Fibroblast of the aortic adventitia (primary cell): ENCODE measurements at places on chromosomes 3 and 15.

DNA sequence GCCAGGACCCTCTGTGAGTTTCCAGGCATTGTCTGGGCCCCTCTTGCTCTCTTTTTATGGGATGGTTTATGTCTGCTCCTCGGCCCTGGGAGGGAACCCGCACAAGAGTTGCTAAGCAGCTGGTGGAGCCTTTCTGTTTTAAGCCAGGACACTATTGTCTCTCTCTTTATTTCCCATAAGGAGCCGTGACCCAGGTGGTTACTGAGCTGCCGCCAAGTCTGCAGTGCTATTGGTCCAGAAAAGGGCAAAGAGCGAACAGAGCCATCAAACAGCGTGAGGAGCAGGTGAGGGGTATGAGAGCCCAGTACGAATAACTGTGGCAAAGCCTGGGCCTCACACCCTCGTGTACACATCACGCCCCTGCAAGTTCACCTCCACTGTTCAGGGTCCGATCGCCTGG lies 280.2 kb downstream of the SHQ1 start:
- no peak for DNase-seq

- DNase-seq, result no peak
Observed at GRCh38 chr3:4495294-4496086, 2.3 kb downstream of the ITPR1 start.

- DNase-seq, result no peak
Observed at GRCh38 chr15:95916568-95916967, 413.9 kb upstream of the NR2F2 start.

GRCh38 chr15:41695750-41696436 lies 35.7 kb downstream of the MGA start:
- peak; percentile 21 for DNase-seq

DNA sequence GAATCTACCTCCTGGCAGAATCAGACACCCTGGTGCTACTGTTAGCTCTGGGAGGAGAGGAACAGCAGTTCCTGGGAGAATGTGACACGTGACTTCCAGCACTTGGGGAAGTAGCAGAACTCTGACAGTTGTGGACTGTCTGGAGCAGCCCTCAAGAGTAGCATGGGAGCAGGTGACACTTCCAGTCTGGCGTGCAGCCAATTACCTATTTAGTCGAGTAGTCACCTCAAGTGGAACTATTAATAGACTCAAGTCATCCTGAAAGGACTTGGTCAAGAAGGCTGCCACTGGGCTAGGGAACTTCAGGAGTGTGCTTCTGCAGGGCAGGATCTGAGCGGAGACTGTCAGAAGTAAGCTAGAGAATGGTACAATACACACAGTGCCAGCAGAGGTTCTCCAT lies 62.3 kb downstream of the MTHFS start:
- no peak for DNase-seq

GRCh38 chr3:49902511-49903345 lies 945 bp downstream of the MST1R start:
- no peak for DNase-seq

GRCh38 chr3:11155341-11156025 lies 1.2 kb downstream of the HRH1 start:
- DNase-seq, result peak; percentile 86

- no peak for DNase-seq
Observed at GRCh38 chr15:39799552-39800011, 16.9 kb upstream of the FSIP1 start.

GRCh38 chr3:61789861-61790260 lies 228.5 kb downstream of the PTPRG start:
- no peak for DNase-seq

- no peak for DNase-seq
Observed at GRCh38 chr15:71733122-71733521, 77.2 kb upstream of the NR2E3 start.

DNA sequence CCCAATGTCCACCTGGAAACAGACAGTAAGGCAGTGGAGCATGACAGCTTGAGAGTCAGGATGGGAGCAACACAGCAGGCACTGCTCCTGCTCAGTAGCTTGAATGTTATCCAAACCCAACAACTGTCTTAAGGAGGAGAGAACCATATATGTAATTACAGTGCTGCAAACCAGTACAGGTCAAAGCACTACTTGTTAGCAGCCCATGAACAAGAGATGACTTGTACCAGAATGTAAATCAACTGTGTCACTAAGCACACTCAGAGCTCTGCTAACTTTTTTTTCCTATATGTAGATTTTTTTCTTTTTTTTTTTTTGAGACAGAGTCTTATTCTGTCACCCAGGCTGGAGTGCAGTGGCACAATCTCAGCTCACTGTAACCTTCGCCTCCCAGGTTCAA lies 87.1 kb downstream of the ANO10 start:
- no peak for DNase-seq

GRCh38 chr3:19945969-19946831 lies 697 bp upstream of the RAB5A start:
- DNase-seq, result no peak

DNA sequence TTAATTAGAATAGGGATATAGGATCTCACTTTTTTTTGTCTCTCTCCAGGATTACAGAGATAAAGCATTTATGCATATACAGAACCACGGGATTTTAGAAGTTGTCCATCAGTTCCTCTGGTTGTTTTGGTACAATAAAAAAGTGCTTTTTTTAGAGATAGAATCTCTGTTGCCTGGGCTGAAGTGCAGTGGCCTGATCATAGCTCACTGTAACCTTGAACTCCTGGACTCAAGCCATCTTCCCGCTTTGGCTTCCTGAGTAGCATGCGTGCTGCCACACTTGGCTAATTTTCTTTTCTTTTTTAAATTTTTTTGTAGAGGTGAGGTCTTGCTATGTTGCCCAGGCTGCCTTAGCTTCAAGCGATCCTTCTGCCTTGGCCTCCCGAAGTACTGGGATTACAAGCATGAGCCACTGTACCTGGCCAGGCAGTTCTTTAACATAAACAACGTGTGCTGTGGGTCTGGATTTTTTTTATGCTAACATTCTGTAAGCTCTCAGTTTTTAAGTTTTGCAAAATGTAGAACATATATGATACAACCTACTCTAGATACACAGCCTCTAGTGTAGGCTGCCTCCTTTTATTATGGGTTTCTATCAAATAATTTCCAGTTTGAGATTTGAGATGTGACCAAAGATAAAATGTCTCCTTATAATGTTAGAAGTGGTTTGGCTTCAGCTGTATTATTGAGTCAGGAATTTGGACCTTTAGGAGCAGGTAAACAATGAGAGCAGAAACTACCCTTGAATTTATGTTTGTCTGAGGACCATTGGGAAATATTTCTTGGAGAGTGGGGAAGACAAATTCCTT lies 57.4 kb upstream of the ULK4 start:
- no peak for DNase-seq

GRCh38 chr3:30639937-30640336 lies 33.5 kb downstream of the TGFBR2 start:
- no peak for DNase-seq

- peak; percentile 79 for DNase-seq
Observed at GRCh38 chr15:74010929-74011540, 16.5 kb downstream of the PML start.

DNA sequence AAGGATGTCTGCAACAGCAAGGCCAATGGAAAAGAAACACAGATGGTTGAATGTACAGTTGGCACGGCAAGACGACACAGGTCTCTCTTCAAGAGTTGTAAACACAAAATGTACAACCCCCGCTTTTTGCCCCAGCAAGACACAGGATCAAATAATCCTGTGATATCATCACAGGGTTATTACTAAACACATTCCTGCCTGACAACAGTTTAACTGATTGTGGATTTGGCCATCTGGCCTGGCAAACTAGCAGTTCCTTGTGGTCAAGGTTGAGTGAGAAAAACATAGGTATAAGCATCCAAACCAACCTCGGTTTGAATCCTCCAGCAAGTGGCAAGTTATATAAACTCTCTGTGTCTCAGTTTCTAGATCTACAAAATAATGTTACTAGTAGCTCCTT lies 23.4 kb downstream of the PARP16 start:
- peak; percentile 18 for DNase-seq

- DNase-seq, result no peak
Observed at GRCh38 chr3:79245284-79246138, 522.3 kb downstream of the ROBO1 start.

DNA sequence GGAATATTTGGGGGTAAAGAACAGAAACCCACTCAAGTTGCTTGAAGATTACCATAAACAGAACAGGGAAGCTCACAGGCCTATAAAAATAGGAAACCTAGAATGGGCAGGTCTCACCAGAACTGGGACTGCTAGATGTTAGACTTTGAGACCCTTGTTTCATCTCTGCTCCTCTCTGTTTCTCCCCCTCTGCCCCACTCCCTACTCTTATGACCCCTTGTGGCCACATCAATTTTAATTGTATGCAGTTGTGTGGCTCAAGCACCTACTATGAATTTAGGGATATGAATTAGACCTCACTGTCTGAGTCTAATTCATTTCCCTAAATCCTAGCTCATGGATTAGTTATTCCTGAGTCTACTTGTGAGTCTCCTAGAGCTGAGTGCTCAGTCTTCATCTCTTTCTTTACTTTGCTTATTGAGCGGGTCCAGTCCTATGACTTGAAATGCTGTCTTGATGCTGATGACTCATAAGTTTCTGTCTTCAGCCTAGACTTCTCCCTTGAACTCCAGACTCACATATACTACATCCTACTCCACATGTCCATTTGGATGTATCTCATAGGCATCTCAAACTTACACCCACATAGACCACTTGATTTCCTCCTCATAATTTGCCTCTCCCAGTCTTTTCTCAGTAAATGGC lies 78.7 kb downstream of the ITPR1 start:
- DNase-seq, result no peak

DNA sequence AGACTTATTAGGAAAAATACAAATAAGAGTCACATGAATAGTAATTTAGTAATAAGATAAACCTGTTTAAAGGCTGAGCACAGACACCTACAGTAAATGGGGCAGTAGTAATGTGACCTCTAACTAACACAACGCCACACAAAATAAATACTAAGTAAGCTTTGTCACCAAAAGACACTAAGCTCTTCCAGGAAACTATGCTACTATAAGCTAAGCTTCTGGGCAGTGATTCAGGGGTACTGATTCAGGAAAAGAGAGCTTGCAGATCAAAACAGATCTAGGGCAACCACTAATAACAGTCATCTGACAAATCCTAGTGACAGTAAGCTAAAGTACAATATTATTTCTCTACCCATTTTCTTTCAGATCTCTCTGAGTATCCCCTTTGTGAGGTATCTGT lies 68.8 kb downstream of the PLOD2 start:
- DNase-seq, result no peak
